Inflammatory macrophage treated with lipopolysaccharide for 1 hour (primary cell): ENCODE measurements at places on chromosomes 1 and 21.

DNA sequence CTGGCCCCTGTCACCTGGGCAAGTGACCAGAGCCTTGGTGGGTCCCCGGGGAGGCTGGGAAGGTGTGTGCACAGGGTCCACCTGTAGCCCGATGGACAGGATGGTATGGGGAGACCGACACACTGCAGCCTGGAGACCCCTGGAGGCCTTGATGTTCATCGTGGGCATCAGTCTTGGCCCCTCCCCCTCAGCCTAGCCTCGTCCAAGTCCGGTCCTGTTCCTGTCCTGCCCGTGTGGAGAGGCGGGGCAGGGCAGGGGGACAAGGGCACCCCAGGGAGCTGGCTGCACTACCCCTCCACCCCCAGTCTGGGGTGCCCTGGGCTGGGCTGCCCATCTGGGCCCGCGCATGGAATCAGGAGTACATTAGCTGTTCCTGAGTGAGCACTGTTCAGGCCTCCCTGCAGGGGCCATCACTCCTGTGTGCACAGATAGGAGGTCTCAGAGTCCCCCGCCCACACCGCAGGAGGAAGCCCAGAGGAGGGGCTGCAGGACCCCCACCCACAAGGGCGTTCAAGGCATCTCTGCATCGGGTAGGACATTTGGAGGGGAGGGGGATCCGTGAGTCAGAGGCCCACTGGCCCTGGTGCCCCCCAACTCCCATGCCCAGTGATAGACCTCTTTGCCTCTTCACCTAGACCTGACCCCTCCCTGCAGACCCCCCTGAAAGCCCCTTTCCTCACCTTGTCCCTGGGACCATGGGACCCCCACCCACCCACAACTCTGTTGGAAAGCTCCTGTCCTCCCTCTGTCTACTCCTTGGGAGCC, 63.2 kb downstream of the WNT9A start:
- no peak for DNase-seq

GRCh38 chr1:24586119-24586518, 30.2 kb downstream of the NCMAP start:
- DNase-seq, result no peak

DNA sequence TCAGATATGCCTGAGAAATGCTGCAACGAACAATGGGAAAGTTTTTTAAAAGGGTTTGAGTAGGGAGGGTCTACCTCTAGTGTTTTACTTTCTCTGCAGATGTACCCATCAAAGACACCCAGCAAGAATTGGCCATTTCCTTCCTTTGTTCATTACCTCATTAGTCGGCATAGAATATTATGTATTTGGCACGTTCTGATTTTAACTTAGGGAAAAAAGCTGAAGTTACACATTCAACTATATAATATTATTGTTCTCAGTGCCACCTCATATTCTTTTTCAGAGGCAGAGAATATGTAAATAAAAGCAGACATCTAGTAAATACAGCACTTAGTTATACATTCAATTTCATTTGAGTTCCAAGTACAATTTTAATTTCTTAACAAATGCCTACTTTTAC, 83.7 kb upstream of the PPP2R5A start:
- DNase-seq, result no peak

GRCh38 chr1:100536031-100536430, 1.9 kb upstream of the GPR88 start:
- DNase-seq, result peak; percentile 61

DNA sequence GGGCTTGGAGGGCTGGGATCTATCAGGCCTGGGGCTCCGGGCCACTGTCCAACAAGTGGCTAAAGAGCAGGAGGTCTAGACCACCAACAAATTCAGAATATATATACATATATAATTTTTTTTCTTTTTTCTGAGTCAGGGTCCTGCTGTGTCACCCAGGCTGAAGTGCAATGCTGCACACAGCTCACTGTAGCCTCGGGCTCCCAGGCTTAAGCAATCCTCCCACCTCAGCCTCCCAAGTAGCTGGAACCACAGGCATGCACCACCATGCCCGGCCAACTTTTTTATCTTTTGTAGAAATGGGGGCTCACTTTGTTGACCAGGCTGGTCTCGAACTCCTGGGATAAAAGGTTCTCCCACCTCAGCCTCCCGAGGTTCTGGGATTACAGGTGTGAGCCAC, 6.8 kb upstream of the LAPTM5 start:
- no peak for DNase-seq

DNA sequence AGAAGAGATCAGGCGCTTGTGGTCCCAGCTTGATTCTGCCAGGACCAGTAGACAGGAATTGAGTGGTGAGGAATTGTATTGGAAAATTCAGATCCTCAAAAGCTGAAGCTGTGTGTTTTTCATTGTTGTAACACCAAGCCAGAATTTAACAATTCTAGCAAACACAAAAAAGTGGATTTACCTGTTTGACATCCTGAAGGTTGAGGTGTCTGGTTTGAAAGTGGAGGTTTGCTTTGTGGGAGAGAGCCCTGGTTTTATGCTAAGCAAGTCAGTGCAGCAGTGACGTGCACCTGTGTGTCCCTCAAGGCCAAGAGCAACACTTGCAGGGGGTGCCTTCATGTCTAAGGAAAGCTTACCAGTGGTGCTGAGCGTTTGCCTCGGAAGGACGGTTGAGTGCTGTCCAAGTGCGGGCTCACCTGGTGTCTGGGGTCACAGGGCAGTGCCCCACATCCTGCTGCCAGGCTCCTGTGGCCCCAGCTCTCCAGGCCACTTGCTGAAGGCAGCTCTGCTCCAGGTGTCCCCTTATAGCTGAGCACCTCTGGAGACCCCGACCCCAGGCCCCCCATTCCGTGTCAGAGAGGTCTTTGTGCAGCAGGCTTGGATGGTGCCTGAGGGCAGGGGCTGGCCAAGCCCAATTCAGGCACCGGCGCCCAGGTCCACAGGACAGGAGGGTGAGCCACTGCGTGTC, 27.7 kb downstream of the PCNT start:
- DNase-seq, result no peak

DNA sequence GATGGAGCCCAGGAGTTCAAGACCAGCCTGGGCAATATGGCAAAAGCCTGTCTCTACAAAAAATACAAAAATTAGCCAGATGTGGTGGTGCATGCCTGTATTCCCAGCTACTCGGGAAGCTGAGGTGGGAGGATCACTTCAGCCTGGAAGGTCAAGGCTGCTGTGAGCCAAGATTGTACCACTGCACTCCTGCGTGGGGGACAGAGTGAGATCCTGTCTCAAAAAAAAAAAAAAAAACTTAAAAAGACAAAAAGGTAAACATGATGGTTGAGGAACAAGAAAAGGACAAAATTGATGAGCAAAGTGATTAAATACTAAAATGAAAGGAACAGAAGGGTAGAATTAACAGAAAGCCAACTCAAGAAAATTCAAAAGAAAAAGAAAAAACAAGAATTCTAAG, 30.6 kb downstream of the SNRPE start:
- DNase-seq, result no peak

DNA sequence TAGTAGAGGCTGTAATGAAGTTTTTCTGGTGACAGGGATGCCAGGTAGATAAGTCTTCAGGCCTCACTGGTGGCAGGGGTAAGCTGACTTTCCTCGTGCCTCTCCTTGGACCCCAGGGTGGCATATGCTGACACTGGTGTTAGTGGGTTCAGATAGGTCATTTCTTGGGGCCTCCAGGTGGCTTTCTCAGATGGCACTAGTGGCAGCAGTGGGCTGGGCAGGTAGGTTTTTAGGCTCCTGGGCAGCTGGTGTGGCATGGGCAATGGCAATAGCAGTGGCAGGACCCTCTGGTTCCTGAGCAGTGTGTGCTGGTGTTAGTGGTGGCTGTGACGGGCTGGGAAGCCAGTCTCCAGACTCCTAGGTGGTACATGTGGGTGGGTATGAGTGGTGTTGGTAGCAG, 140.3 kb downstream of the PTBP2 start:
- no peak for DNase-seq

DNA sequence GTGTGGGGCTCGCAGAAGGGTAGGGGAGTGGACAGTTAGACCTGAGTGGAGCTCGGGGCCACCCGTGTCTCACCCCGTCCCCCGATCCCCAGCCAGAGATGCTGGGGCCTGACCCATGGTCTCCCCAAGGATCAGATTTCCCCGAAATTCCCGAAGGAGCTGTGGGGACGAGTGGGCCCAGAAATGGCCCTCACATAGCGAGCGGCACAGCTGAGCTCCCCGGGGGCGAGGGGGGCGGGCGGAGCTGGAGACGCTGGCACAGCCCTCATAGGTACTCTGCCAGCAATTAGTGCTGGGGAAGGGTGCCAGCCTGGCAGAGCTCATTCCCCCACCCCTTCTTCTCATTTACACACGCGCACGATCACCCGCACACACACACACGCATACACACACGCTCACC, 9.2 kb downstream of the CASZ1 start:
- no peak for DNase-seq

- no peak for DNase-seq
Observed at GRCh38 chr1:94319319-94320102, 82.1 kb upstream of the ARHGAP29 start.

- no peak for DNase-seq
Observed at GRCh38 chr1:53957194-53957818, 11.2 kb downstream of the LRRC42 start.

DNA sequence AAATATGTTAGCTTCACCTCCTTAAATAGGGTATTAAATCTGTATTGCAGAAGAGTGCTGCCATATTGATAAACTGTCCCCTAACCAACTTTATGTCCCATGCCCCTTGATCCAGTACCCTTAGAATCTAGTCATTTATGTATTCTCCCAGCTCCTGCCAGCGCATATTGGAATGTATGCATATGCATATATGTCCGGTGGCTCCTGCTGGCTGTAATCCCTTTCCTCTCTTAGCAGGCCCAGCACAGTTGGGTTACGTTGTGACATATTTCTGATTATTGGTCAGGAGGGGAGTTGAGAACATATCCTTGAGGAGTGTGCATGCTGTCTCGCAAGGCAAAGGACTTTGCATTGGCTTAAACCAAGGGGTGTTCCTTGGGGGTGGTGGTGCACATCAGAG, 29.2 kb upstream of the CREG1 start:
- no peak for DNase-seq

GRCh38 chr1:15023976-15024375, 129.6 kb upstream of the TMEM51 start:
- DNase-seq, result no peak

DNA sequence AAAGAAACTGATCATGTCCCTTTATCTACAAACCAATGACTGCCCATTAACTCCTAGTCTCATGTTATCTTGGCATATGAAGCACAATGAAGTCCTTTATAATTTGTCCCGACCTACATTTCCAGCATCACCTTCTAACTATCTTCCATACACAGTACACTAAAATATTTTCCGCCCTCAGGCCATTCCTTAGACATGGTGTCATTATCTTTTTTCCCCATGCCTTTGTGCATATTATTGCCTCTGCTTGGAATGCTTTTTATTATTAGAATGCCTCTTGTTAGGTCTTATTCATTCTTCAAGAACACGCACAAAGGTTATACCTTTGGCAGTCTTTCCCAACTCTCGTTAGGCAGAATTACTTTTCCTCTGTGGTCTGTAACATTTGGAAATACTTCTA, 39.6 kb downstream of the ATG4C start:
- no peak for DNase-seq

DNA sequence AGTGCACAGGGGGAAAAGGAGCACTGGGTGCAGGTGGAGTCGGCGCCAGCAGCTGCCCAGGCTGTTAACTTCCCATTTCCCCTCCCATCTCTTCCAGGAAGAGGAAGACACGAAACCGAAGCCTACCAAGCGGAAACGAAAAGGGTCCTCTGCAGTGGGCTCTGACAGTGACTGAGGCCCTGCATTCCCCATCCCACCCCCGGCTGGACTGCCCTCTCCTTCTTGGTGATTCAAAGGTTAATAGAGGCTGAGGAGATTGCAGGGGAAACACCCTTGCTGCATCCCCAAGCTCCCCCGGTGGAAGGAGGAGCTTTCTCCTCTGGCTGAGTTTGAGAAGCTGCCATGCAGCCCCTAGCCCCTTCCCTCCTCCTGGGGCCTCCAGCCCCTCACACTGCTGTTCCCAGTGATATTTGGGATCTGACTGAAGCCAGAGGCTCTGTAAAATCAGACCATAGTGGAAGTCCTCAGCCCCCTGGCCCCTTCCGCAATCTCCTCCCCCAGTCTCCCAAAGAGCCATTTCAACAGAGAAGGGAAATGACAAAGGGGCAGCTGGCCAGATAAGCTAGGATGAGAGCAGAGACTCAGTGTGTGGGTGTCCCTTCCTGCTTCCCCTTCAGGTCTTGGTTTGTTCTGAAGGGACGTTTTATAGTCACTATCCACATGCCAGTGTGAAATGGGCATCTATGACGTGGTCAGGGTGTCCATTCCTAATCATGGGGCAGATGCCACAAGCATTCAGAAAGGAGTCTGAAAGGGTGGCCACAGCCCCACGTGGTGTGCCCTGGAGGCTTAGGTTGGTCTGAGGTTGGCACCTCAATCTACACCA, 1.9 kb upstream of the SLC27A3 start:
- peak; percentile 92 for DNase-seq

- no peak for DNase-seq
Observed at GRCh38 chr1:3389093-3389833, 65.2 kb upstream of the ARHGEF16 start.

DNA sequence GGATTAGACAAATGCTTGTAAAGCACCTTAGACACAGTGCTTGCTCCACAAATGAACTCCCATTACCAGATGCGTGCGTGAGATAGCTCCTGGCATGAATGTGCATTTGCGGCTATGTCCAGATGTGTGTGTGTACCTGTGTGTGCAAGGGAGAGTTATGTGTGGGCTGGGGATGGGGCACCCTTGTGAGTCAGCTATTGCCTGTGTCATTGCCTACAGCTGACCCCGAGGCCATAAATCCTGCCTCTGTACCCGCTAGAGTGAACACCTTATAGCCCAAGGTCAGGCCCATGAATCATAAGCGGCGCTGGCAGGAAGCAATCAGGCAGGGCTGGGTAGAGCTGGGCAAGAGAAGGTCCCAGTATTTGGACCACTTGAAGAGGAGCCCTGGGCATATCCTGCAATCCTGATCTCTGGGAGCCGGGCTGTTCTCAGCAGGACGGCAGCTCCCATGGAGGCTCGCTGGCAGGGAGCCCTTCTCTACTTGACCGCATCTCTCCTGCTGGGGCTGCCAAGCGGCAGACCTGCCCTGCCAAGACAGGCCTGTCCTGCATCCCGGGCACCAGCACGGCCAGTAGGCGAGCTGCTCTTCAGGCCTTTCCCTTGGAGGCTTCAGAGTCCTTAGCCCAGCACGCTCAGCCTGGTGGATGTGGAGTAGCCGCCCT, 86.4 kb downstream of the TMEM53 start:
- DNase-seq, result no peak

DNA sequence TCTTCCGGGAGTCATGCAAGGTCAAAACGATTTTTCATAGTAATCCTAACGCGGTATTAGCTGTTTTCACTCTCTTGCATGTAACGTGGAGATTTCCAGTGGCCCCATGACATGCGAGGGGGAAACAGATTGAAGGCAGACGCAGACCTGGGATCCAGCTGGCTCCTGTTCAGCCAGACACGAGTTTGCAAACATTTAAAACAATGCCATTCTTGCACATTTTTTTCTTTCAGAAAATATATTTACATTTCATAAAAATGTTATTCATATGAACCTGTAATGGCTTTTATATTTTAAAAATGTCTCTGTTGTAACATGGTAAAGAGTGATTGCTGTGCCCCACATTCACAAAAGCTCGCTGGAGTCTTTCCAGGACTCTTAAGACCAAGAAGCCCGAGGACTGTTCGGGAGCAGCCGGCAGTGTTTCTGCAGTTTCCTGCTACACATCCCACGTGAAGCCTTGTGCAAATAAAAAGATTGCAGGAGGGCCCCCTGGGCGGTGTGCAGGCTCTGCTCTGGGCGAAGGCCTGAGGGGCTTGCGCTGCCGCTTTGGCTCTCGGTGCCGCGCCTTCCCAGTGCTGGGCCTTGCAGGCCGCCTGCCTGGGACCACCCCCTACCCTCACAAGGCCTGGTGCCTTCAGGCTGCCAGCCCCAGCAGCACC, 184.9 kb downstream of the DYRK1A start:
- DNase-seq, result no peak
